Fibroblast of the aortic adventitia (primary cell): ENCODE measurements at places on chromosomes 7 and 10. TPM values are rescaled to one million over a fixed set of nuclear protein-coding genes. Genes with fewer than 3 reads are reported as not detected.

- DNase-seq: no peak
Observed at GRCh38 chr10:47283101-47283630, 16.8 kb upstream of the GDF10 start.

GRCh38 chr10:11871466-11871865, 48.3 kb downstream of the PROSER2 start:
- DNase-seq: no peak

DNA sequence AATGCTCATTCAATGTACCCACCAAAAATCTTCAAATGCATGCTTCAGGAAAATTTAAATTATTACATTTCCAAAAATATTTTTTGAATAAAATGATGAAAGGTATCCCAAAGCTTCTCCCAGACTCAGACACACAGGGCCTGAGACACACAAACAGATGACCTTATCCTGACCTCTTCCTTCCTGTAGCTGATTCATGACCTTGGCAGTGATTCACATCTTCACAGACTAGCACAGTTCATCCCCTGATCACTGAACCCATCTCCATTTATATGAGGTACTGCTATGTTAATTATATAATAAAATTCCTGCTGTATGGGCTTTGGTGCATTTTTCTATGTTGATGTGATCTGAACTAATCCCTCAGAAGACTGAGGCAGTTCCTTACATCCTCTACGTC, 265.0 kb upstream of the GLI3 start:
- DNase-seq: peak; percentile 28

GRCh38 chr7:33432821-33433220, 303.5 kb downstream of the BBS9 start:
- DNase-seq: no peak

DNA sequence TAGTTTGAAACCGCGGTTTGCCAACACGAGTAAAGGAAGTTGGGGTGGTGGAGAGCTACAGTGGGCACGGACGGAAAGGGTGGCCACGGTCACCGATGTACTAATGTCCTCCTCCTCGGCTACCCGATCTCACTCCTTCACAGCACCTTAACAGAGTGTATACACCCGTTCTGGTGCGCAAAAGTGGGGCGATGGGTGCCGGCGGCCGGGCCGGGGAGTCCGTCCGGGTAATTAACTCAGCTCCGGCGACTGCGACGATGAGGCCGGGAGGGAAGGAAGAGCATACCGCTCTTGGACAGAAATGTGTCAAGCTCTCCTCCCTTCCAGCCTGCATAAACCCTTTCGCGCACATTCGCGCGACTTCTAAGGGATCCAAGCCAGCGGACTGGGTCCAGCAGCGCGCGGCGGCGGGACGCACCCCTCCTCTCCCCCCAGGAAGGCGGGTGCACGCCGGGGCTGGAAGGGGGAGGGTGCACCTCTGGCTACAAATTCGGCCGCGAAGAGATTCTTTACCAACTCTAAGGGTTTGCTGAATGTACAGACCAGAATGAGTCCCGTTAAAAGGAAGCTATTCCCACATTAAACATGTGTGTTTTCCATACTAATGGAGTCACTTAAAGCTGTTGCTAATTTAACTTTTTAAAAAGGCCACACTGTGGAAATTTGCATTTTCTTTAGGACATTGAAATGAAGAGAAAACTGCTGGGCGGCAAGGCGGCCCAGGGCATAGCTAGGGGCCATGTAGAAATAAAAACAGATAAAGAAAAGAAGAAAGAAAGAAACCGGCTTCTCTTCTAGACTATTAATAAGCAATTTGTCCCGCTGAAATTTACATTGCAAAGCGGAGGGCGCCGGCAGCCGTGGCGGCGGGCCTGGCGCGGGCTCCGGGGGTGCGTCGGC, 6.6 kb upstream of the EBF3 start:
- peak; percentile 17 for DNase-seq

- DNase-seq: peak; percentile 43
Observed at GRCh38 chr10:125043841-125044658, 102.1 kb downstream of the ZRANB1 start.

DNA sequence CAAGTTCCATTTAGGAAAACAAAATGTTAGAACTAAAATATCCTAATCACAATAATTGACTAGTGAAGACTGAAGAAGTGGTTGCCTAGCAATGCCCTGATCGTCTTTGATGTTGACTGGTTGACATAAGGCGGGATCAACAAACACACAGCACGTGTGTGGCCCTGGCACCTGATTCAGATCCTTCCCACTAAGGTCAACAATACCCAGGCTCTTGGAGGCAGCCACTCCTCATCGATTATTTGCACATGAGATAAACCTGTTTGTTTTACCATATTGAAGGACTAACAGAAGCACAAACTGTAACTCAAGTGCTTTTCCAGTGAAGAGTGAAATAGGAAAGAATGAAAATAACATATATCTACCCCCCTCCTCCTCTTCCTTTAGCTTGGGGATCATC, 15.6 kb downstream of the FANK1 start:
- no peak for DNase-seq

DNA sequence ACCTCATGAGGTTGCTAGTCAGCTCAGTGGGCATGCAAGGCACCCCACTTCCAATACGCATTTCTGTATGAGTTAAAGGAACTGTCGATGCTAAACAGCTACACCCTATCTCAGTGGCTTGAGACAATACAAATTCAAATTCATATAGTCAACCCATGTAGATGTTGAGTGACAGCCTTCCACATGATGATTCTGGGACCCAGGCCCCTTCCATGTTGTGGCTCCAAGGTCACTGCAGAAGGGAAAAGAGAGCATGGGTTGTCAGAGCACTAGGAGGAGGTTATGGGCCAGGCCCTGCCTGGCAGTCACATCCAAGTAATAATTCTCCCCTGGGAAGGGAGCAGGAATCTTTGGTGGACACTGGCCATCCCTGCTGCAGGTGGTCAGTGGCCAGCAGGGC, 28.2 kb downstream of the C10orf105 start:
- DNase-seq: no peak

DNA sequence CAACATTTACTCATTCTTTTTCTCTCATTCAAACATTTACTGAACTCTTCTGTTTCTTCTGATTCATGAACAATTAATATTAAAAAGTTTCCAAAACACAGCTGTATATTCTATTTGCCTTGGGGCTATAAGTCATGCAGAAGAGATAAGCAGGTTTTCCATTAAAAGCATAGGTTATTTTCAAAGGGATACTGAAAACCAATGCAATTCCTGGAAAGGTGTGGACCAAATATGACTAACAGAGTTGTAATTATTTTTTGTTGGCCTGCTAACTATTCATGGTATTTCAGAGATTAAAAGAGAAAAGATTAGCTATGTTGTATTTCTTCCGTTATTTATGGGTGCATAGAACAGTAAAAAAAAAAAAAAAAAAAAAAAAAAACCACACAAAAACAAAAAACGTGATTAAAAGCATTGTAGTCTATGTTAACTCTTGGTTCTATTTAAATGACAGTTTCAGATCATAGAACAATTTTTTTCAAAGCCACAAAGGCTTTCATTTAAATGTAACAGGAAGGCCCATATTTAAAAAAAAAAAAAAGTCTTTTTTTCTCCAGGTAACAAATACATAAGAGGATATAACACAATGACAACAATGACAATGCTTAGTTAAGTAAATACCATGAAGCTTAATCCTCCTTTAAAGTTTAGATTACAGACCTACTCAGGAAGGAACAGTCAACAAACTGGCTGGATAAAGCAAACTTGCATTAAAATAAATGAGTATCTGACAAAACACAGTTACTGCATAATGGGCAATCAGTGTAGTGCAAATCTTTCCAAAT, 1042.9 kb downstream of the GATA3 start:
- no peak for DNase-seq

DNA sequence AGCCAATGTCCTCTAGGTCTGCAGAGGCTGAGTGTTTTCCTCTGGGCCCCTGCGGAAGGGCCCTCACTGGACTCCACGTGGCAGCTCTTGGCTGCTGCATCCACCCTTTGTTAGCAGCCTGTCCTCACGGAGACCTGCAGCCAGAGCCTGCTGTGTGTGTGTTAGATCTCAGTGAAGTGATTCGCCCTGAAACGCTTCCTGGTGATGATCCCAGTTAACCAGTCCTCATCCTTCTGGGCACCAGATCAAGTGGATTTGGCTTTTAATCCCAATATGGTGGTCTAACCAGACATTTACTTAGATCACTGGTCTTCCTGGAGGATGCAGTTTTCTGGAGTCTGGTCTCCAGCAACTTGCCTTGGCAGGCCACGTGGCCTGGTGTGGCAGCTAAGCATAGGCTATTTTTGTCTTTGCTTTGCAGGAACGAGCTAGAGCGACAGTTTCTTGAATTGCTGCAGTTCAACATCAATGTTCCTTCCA, 39.5 kb upstream of the GJD4 start:
- DNase-seq: peak; percentile 80

GRCh38 chr10:54137396-54137795, 663.6 kb downstream of the PCDH15 start:
- no peak for DNase-seq

GRCh38 chr7:130971297-130971696, 237.3 kb upstream of the KLF14 start:
- no peak for DNase-seq

GRCh38 chr7:69764681-69765080, 166.4 kb downstream of the AUTS2 start:
- no peak for DNase-seq

GRCh38 chr10:43885252-43885651, 236.6 kb upstream of the ZNF32 start:
- DNase-seq: no peak

DNA sequence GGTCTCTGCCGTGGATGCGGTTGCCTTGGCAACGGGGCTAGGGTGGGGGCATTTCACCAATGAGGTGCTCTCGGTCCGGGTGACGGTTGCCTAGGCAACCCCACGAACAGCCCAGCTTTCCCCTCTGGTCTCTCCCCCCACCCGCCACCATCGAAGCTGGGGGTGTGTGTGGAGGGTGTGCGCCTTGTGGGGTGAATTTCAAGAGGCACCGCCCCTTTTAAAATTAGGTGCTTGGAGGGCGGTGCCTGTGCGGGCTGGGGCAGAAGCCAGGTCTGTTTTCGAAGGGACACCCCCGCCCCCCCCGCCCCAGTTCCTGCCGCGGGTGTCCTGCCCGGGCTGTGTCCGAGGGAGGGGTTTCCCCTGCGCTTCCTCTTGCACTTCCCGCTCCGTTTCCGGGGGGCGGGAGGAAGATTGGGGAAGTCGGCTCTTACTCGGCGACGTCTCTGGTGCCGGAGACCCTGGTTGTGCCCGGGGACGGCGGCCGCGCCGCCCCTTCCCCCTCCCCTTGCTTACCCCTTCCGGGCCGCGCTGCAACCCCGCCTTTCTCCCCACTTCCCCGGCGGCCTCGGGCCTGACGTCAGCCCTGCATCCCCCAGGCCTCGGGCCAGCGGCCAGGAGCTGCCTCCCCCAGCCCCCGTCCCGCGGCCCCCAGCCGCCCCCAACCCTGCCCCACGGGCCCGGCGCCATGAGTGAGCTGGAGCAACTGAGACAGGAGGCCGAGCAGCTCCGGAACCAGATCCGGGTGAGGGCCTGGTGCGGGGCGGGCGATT, 2.2 kb downstream of the GNB2 start:
- DNase-seq: peak; percentile 63

Gene VSTM4
- 4.7 and 6.5 TPM in 2 replicates for total RNA-seq

Gene CCDC136
- total RNA-seq: 9.9 and 15.7 TPM in 2 replicates

Gene FAM25A
- total RNA-seq: not detected in 2 replicates

Gene OTUD1
- total RNA-seq: 6.1 and 8.0 TPM in 2 replicates

Gene MRLN
- not detected in 2 replicates for total RNA-seq

Gene ZNF282
- total RNA-seq: 15.5 and 31.9 TPM in 2 replicates
